Stimulated activated CD8-positive, alpha-beta memory T cell treated with anti-CD3 and anti-CD28 coated beads, Interleukin-4, amount 100 ng/mL, for 4 hours (primary cell): ENCODE measurements at places on chromosomes 7 and 10.

GRCh38 chr7:120680985-120681384, 177.0 kb downstream of the TSPAN12 start:
- DNase-seq: no peak

DNA sequence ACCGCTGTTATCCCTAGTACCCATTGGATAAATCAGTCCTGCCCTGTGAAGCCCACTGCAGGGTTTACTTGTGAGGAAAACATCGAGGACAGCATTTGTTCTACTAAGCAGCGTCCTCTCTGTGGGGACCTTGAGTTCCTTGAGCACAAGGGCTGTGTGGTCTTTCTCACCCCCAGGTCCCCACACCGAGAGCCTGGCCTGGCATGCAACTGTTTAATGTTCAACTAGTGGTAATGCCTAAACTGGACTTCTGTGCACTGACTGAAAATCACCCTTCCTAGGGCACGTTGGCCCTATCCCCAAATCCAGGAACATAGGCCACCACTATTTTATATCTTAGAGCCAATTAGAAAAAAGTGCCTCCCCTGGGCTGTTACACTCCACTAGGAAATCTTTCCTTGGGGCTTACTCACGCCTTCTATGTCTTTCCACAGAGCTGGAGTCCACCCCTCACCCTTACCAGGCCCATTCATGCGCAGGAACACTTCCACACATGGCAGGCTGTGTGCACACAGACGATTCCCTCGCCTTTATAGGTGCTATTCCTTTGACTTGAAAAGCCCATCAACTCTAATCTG, 1.7 kb upstream of the TMEM213 start:
- no peak for DNase-seq

GRCh38 chr7:3300221-3300650, 816 bp upstream of the SDK1 start:
- DNase-seq: no peak

DNA sequence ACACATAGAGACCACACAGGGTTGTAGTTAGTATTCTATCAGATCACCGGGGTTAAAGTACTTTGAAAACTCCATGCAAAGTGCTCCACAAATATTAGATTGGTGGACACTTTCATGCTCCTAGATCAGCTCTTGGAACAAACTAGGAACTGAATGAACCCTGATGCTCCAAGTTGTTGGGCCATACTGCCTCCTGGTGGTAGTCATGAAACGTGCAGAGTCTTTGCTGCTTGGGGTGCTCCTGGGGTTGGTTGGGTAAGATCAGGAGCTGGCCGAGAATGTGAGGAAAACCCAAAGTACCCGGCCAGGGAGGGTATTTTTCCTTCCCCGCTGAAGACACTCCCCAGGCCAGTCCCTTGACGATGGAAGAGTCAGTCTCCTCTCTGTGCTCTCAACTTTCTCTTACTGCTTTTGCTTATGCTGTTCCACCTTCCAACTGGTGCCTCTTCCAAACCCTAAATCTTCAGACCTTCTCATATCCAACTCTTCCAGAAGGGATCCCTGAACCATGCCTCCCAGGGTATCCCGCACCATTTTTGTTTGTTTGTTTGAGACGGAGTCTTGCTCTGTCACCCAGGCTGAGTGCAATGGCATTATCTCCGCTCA, 918 bp upstream of the RPEL1 start:
- DNase-seq: peak; percentile 37

- DNase-seq: no peak
These were observed 619 bp upstream of the LMTK2 start for GRCh38 chr7:98105942-98106544.

- DNase-seq: no peak
These were observed 90.1 kb downstream of the KCNMA1 start for GRCh38 chr10:77547307-77548050.

DNA sequence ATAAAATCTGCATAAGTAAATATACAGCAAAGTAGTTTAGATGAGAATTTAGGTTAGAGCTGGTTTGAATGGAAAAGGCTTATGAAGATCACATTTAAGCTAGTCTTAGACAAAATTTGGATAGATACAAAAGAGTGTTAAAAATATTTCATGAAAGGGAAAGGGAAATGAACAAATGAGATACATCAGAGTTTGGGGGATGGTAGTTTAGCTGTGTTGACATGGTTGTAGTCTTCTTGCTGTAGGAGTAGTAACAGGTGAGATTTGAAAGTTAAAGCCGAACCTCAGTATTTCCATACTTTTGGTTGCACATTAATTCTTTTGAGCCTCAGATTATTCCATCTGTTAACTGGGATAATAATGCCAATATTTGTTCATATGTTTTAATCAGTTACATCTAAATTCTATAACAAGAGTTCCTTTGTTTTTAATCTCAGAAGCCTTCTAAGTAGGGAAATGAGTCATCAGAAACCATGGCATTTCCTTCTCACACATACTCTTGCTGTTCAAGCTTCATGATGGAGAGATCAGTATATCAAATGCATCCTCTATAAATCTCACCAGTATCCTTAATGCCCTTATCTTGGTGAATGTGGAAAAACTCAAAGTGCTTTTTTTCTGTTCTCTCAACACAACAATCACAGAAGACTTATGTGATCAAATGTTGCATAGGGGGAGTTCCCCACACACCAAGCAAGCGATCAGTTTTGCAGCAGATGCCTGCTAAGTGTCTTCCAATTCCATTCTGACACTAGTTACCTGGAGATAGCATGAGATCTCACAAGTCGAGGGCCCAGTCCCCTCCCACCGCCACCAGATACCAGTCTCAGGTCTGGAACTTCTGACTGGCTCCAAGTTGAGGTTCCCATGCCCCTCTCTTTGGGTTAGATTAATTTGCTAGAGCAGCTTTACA, 84.7 kb downstream of the MAPK8 start:
- no peak for DNase-seq
